ENCODE measurements at places on chromosomes 1 and 21. TPM values are rescaled to one million over a fixed set of nuclear protein-coding genes. Genes with fewer than 3 reads are reported as not detected.

- DNase-seq, result peak; percentile 82
Observed at GRCh38 chr1:160681066-160681890, 30.3 kb downstream of the CD48 start.

The ZSWIM5 gene
- polyA plus RNA-seq, result 0.39 TPM

DNA sequence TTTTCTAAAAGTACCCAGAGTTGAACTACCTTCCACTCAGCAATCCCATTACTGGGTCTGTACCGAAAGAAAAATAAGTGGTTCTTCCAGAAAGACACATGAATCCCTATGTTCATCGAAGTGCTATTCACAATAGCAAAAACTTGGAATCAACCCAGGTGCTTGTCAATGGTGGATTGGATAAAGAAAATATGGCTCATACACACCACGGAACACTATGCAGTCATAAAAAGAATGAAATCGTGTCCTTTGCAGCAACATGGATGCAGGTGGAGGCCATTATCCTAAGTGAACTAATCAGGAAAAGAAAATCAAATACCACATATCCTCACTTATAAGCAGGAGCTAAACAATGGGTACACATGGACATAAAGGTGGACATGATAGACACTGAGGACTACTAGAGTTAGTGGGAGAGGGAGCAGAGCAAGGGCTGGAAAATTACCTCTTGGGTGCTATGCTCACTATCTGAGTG, 32.9 kb upstream of the JUN start:
- DNase-seq, result no peak

DNA sequence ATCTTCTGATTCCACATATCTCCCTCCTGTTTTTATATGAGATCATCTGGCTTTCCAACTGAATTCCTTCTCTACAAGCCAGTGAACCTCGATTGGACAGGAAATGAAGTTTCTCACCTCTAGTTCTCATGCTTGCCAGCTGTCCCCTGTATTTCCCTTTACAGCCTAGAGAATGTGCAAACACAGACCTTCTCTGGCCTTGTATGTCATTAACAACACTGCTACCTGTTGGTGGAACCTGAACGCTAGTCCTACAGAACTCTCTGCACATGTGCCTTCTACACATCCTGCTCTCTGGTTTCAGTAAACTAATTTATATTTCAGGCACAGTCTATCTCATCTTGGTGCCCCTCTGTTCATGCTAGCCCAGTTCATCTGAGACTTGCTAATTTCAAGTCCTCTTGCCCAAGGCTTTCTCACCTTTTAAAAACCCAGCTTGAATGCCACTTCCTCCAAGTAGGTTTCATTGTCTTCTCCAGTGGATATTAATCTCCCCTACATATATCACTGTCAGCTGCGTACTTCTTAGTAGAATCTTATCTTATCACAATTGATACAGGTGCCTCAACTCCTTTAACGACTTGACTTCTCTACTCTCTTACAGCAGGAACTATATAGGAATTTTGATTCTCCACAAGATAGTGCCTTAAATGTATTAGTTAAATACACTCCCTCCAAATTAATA, 549.9 kb downstream of the PLPP3 start:
- peak; percentile 26 for DNase-seq

DNA sequence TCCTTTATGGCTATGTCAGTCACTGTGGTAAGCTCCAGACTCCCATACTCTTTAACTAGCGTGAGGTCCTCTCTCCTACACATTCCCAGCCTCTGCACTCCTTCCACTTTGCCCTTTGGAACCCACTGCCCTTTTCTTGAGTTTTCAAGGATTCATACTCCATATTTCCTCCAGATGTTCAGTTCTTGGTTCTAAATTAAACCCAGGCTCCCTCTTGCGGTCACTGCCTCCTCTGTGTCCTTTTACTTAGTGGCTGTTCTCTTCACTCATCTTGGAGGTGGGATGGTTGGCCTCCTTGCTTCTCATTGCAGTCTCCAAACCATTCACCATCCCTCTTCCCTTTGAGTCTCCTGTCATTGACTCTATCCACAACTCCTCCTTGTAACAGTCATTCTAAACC, 208.1 kb downstream of the TGFB2 start:
- no peak for DNase-seq

- no peak for DNase-seq
Observed at GRCh38 chr21:40852563-40852962, 5.6 kb upstream of the DSCAM start.

DNA sequence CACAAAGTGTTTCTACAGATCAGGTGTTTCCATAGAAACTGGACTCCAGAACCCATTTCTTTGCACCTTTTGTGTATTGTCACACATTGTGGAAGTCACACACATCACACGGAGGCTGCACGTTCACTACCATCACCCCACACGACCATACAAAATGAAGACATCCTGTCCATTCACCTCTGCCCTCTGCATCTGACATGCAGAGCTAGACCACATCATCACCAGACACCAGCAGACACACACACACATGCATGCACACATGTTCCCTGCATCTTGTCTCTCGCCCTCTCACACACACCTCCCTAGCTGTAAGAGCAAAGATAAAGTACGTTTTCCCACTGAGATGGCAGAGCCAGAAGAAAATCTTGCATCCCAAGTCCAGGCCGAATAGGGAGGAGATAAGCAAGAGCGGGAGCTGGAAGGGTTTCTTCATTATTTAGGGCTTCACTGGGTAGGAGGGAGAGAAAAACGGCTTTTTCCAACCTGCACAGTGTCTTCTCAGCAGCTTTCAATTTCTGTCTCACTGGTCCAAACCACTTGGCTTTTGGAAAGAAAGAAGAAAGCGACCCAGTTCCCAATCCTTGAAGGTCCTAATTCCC, 709 bp downstream of the PRELP start:
- no peak for DNase-seq

DNA sequence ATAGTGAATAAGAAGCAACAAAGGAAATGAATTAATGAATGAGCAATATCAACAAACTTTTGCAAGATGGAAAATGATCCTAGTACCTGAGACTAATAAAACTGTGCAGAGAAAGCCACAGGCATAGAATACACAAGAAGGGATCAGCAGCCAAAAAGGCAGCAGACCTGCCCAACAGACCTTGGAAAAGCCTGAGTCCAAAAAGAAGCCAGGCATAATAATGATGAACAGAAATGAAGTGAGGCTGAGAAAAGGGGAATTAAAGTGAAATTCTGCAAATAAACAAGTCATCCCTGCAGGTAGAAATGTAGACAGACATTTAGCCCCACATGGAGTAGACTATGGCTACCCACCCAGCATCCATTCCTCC, 10.3 kb upstream of the PHTF1 start:
- DNase-seq, result no peak

The AKR1A1 gene
- polyA plus RNA-seq, result 130 TPM

- DNase-seq, result peak; percentile 17
Observed at GRCh38 chr1:164660412-164660772, 101.4 kb downstream of the PBX1 start.

The IGSF3 gene
- polyA plus RNA-seq, result 6.4 TPM

The OR2G6 gene
- polyA plus RNA-seq, result 0.05 TPM

GRCh38 chr21:45016406-45017038, 57.9 kb upstream of the ADARB1 start:
- DNase-seq, result no peak

GRCh38 chr21:38631676-38632075, 133.4 kb upstream of the ERG start:
- DNase-seq, result no peak

DNA sequence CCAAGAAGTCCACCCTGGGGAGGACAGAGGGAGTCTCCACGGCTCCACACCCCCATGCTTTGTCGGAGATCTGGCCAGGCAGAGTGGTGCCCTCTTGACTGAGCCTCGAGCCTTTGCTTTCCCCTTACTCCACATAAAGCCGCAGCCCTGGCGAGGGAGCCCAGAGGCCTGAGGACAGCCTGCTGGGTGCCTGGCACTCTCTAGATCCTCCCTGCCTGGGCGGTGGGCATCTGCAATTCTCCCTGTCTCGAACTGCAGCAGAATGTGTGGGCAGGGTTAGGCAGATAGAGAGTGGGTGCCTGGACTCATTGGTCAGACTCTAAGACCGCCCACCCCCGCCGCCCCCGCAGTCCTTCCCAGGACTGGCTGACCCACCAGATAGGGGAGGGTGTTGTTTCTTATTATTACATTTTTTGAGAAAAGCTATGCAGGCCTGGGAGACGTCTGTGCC, 13.9 kb downstream of the EPHX1 start:
- no peak for DNase-seq

The RGS8 gene
- polyA plus RNA-seq, result 0.11 TPM

DNA sequence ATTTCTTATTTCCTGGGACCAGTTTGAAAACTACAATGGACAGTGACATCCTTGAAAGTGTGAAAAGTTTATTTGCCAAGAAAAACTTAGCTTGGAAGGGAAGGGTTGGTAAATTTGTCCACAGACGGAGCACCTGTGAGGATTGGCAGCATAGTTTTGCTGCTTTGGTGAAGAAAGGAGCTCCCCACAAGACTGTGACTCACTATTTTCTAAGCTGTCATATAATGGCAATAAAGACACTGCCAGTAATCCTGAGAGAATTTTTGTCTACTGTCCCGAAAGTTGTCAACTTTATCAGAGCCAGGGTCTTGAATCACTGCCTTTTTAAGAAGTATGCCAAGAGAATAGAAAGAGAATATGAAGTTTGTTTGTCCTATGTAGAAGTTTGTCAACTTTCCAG, 230.8 kb downstream of the NEGR1 start:
- DNase-seq, result no peak

DNA sequence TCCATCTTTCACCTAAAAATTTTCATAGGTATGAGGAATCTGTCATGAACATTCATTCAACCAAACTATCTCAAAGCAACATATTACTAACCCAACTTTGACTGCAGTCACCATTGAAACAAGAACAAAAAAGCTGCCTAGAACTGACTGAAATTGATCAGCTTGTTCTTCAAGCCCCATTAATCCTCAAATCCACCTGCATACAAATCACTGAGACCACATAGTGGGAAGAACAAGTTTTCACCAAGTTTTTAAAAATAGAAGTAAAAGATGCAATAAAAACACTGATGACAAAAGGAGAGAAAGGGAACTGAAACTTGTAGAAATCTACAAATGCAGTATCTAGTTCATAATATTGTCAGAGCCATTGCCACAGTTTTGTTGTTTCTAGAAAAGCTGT, 6.1 kb downstream of the SORT1 start:
- no peak for DNase-seq

The SAMD11 gene
- 1.7 TPM for polyA plus RNA-seq

DNA sequence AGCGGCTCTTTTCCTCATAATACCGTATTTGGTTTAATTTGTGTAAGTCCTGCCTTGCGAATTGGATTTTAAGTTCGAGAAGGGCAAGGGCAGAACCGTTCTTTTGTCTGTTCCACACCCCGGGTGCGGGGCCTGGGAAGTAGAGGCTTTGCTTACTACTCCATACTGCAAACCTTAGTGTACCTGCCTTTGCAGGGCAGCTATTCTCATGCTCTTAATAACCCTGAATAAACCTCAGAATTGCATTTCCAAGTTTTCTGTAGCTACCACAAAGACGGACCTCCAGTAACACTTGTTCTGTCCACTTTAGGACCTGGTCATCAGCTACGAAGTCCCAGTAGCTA, 657 bp upstream of the HNRNPU start:
- no peak for DNase-seq

The NCDN gene
- 8.3 TPM for polyA plus RNA-seq

GRCh38 chr1:90381598-90381997, 335.5 kb downstream of the BARHL2 start:
- no peak for DNase-seq

GRCh38 chr1:79322511-79323027, 316.0 kb upstream of the ADGRL4 start:
- DNase-seq, result no peak

GRCh38 chr1:22888320-22889075, 84.2 kb downstream of the LACTBL1 start:
- no peak for DNase-seq

DNA sequence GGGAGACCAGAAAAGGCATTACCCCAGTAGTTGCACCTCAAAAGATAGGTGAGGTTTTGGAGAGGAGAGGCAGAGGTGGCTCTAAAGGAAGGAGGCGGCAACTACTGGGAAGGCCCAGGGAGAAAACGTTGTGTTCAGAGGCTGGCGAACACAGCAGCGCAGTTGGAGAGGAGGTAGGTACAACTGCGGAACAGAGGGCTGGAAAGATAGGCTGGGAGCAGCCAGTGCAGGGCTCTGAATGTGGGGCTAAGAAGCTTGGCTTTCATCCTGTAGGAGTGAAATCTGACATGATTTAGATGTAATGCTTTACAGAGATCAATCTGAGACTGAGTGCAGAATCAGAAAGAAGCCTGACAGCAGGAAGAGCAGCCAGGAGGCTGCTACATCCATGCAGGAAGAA, 13.0 kb downstream of the RIMS3 start:
- no peak for DNase-seq

The OR2AK2 gene
- not detected for polyA plus RNA-seq

GRCh38 chr1:186125035-186125434, 250.0 kb downstream of the TPR start:
- DNase-seq, result no peak

GRCh38 chr1:31712068-31712467, 8.3 kb upstream of the COL16A1 start:
- no peak for DNase-seq

The PRAMEF4 gene
- 0.05 TPM for polyA plus RNA-seq

GRCh38 chr1:11841245-11842153, 6.1 kb downstream of the NPPA start:
- no peak for DNase-seq

DNA sequence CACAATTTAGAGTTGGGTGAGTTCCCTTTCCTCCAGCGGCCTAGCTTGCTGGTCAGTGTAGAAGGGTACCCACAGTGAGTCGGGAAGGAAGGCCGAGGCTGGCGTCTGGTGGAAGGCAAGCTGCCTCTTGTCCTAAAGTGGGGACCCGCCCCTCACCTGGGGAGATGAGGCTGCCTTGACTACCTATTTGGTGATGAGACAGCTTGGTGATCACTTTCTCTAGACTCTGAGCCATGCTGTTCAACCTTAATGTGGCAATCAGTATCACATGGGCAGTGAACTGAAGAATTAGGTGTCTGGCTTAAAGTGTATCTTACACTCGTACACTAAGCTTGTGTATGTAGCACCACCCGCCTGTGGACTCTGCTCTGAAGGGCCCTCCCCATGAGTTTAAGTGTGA, 100.7 kb downstream of the COLGALT2 start:
- no peak for DNase-seq
